Globus pallidus (tissue), 1 donor: ENCODE measurements at places on chromosomes 4 and X.

DNA sequence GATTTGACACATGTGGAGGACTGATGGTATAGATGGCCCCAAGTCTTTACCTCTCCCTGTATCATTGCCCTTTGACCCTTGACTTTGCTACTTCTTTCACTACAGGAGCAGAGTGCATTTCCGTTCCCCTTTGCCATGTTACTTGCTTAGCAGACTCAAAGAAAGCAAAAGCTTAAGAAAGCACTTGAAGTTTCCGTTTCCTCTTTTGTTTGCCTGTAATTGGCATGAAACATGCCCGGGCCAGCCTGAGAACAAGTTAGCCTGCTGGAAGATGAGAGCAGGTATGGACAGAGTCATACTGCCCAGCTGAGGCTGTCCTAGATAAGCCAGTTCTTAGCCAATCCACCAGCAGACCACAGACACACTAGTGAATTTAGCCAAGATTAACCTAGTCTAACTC is 206.0 kb downstream of the BCOR start:
- no peak for DNase-seq

- DNase-seq = no peak
These were observed 565.8 kb upstream of the SPANXN1 start for GRCh38 chrX:144681501-144681900.

- no peak for DNase-seq
These were observed 456.9 kb downstream of the ADGRL3 start for GRCh38 chr4:61657016-61657415.

DNA sequence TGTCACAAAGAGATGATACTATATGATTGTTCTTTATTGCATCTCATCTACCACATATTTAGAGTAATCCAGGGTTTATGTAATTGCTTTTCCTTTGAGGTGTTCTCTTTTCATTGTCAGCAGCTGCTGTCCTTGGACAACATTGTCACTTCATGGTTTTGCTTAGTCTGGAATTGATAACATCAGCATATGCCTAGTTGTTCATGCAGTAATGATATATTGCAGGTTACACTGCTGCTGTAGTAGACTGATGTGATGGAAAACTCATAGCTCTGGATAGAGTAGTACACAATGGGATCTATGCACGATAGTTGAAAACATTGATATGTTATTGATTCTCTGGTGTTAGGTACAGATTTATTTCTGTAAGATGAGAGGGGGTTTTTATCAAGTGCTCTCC is 13.7 kb downstream of the NEIL3 start:
- DNase-seq = no peak

DNA sequence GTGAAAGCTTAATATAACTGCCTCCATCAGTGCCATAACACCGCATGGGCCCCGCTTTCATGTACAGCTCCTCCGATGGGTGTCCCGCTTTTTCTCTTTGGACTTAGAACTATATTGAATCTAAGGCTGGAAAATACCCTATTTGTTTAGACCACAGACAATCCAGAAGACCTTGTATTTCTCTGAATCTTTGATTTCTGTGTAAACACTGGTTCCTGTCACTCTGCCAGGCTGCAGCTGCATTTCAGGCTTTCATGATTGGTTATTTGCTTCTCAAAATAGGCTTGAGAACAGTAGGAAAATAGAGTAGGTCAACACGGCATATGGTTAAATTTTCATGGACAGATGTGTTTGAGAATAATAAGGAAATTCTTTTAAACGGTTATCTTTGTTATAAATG is 80.0 kb downstream of the NWD2 start:
- DNase-seq = peak; percentile 59

GRCh38 chrX:38989076-38989475 is 187.8 kb downstream of the MID1IP1 start:
- DNase-seq = no peak

DNA sequence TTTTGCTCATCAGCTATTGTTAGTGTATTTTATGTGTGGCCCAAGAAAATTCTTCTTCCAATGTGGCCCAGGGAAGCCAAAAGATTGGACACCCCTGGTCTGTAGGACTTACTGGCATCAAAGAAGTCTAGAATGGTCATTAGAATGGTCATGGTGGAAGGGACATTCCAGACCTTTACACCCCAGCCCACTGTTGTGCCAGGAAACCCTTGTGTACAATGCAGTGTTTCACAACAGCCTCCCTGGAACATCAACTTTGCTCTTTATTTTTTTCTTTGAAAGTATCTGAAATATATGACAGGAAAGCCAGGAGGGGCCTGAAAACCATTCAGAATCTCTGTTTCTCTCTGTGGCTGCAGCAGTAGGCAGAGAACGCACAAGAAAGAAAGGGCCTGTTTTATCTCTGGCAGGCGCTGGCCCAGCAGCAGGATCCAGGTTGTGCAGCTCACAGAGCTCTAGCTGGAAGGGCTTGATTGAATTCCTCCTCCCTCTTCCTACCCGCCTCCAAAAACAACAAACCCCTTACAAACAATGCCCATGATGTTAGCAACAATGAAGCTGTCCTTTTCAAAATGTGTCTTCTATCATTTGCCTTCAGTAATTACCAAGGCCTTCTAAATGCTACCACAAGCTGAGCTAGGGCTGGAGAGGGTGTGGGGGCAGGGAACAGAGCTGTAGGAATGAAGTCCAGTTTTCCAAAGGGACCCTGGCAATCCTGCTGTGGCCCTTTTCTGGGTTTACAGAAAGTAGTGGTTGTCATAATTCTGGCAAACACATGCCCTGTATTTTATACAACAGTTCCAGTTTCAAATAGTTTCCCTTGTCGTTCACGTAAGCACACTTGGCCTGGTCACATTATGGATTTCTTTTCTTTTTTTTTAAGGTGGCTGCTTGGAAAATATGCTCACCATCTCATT is 32.3 kb upstream of the TFDP3 start:
- no peak for DNase-seq

- DNase-seq = no peak
These were observed 116.1 kb downstream of the AMMECR1 start for GRCh38 chrX:110201799-110202198.

DNA sequence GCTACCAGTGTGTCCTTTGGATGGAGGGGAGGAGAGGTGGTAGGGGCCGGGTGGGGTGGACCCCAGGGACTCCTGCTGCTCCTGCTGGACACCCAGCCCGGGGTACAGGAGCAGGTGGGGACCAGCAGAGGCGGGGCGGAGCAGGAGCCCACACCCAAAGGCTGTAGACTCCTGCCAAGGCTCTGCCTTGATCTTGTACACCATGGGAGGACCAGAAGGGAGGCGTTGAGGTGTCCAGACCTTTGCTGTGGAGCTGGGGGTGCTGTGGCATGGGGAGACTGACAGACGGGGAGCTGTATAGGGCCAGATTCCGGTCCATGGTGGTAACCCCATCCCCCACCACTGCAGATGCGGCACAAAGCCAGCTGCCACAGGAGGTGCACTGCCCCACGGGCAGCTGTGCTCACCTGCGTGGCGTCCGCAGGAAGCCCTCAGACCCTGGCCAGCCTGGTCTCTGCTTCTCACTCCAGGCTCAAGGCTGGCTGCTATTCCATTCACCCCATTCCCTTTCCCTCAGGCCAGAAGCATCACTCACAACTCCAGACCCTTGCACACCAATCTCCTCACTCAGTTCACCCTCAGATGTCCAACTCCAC is 5.0 kb upstream of the SLC26A1 start:
- no peak for DNase-seq

DNA sequence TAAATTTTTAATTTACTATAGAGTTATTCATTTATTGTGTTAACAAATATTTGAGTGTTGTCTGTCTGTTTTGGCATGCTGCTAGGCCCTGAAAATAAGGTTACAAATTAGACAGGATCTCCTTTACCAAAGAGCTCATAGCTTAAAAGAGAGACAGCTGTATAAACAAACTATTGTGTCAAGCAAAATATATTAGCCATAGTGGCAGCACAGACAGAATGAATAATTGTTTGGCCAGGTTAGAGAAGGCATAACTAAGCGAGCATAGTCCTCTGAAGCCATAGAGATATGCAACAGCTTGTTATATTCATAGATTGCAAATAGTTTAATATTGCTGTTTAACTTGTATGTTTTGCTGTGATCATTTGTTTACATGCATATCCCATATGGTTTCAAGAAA is 66.7 kb upstream of the NDUFC1 start:
- DNase-seq = no peak

GRCh38 chr4:6923507-6923906 is 13.9 kb downstream of the TBC1D14 start:
- DNase-seq = no peak

- DNase-seq = no peak
These were observed 15.3 kb downstream of the ABCD1 start for GRCh38 chrX:153739754-153740486.

DNA sequence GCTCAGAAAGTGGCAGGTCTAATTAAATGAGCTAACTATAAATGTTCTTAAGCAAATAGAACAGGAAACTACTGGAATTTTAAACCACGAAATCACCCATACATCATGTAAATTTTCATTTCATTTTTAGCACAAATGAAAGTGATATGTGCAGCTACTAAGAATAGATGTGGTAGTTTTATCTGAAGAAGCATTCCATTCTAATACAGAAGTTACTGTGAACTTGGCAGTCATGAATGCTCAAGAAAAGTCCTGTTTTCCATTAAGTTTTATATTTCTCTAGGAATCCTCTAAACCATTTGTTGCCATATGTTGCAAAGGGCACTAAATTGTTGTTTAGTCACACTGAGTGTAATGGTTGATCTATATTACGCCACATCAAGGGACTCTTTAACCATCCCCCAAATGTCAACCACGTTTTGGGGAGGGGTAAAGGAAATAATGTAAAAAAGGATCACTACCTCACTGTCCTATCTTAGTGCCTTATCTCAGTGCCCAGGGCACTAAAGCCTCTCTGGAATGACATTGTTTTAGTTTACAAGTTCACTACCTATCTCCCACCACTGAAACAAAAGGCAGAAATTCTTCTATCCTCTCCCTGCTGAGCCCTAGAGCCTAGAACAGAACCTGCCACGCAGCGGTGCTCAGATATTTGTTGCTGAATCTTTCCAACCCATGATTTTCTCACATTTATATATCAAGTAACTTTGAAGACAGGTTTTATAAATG is 118.0 kb downstream of the SHISA3 start:
- no peak for DNase-seq

DNA sequence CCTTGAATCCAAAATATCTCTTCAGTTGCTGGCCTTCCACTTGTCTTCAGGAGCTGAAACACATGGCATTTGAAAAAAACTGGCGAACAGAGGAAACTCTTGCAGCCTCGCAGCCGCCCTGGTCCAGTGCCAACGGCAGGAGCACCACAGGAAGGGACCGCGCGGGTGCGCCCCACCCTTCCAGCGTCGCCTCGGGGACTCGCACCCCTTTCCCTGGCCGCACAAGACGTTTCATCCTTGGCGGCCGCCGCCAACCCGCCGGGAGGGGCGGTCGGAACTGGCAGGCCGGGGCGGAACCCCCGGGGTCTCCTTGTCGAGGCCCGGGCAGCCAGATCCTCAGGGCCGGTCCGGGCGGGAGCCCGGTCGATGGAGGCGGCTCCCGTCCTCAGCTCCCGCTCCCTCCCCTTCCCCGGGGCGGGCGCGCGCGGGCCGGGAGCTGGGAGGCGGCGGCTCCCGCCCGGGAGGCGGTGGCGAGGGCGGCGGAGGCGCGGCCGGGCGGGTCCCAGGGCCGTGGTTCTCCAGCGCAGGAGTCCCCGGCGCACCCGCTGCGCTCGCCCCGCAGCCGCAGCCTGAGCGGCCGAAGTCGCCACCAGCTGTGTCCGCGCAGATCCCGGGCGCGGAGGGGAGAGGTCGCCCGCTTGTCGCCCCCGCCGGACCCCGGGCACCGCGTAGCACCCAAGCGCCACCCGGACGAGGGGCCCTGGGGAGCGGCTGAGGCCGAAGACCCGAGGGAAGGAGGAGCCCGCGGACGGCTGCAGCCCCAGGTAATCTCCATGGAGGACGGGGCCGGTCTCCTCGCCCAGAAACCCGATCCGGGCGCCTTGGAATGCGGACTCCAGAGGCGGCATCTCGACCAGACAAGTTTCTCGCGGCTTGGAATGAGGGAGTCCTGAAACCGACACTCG is 886 bp upstream of the NDST3 start:
- DNase-seq = peak; percentile 33

DNA sequence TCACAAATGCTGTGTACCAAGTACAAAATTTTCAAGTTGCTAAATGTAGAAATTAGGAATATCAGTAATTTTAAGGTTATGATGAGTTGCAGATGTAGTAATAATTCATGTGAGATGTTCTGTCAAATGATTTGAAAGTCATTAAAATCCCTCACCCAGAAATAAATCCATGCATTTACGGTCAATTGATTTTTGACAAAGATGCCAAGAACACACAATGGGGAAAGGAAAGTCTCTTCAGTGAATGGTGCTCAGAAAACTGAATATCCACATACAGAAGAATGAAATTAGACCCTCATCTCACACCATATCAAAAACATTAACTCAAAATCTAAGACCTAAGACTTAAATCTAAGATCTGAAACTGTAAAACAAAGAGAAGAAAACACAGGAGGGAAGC is 12.9 kb upstream of the BMPR1B start:
- no peak for DNase-seq

- peak; percentile 5 for DNase-seq
These were observed 24.7 kb downstream of the TAB3 start for GRCh38 chrX:30864383-30864785.

DNA sequence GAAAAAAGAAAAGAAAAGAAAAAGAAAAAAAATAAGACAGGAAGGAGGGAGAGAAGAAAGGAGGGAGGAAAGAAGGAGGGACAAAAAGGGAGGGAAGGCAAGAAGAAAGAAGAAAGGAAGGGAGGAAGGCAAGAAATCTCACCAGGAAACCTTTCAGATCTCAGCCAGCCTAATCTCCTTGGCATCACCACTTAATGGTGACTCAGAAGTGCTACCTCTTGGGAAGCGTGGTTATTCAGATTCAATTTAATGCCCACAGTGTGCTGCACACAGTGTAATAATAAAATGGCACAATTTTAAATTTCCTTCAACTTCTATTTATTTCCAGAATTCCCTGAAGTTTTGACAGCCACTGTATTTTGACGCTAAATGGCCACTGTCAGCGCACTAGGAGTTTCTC is 50.3 kb downstream of the DKK2 start:
- no peak for DNase-seq

- no peak for DNase-seq
These were observed 118.5 kb upstream of the PABPC4L start for GRCh38 chr4:134320048-134320447.

GRCh38 chr4:113457886-113458285 is 303.7 kb downstream of the CAMK2D start:
- DNase-seq = no peak

DNA sequence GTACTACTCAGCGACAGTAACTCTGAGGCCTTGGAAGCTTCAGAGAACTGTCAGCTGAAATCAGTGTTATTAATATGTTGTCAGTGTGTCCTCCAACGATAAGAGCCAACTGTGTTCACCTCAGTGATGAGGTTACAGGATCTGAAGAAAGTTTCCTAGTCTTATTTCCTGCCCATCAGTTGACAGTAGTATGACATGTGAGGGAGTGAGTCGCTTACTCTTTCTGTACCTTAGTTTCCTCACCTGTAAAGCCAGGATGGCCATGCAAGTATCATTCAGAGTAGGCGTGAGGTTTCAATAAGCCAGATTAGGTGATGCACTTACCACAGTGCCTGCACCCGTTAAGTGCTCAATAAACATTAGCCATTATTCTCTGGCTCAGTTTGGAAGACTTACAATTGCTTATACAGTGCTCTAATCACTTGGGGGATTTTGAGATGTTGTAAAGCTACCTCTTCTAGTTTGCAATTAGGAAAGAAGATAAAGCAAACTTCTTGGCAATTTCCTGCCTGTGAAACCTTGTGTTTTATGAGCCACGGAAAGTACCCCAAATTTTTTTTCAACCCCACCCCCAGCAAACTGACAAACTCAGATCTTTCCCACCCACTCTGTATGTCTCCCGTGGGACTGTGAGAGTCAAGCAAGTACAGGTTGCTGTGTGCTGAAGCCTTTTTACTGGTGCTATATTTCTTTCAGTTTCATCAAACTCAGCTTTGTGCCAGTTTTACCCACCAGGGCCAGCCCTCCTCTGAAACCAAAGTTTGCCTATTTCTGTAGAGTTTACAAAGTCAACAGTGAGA is 62.2 kb downstream of the ANXA3 start:
- DNase-seq = no peak
